ENCODE measurements at places on chromosomes 3 and 15.

DNA sequence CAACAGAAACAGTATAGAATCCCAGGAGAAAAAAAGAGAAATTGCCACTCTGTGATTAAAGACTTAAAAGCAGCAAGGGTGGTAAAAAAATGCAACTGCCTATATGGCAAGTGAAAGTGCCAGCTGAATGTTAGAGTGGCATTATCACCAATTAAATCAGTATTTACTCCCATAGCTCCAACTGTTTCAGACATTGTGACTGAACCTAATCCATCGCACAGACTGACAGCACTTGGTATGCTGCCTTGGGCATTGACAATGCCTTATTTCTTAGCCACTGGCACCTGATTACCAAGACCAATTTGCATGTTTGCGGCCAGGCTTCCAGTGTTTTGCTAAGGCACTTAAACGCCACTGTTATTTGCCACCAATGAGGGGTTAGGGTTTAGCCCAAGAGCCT, 201.9 kb upstream of the NECTIN3 start:
- no peak for DNase-seq

DNA sequence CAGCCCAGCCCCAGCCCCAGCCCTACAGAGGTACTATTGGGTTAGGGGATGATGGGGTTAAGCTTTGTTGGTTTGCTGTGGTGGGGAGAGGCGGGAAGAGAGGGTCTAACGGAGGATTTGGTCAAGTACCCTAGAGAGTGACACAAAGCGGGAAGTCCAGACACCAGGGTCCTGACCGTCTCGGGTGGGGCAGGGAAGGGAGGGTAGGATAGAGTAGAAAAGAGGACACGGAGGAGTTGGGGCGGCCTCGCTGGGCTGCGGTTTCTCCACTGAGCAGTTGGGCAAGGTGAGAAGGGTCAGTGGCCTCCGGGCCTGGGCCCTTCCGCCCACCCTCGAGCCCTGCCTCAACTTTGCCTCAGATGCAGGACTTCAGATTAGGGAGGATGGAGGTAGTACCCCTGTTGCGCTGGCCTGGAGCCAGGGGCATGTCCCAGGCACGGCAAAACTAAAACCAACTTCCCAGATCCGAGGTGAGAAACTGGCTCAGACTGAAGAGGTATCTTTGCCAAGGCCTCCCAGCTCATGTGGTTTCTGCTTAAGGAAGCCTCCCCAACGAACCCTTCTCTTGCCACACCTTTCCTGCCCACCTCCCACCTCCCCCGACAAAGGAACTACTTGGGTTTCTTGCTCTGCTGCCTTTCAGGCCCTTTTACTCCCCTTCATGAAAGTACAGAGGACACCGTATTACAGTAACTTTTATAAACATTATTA, 551 bp downstream of the PML start:
- peak; percentile 15 for DNase-seq

DNA sequence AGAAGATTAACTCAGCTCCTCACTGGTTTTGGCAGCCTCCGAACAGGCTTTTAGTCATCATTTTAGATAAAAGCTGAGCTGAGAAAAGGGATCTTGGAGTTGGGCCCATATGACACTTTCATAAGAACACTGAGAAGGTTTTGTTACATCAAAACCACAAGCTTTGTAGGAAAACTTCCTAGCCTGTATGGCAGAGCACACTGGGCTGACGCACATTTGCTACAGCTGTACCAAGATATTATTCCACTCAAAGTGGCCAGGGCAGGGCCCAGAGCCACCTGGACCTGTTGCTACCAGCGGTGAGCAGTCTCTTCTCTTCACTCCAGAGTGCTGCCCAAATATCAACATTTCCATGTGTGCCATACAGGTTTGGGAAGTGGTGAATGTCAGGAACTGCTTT, 160.5 kb upstream of the CCDC54 start:
- no peak for DNase-seq

DNA sequence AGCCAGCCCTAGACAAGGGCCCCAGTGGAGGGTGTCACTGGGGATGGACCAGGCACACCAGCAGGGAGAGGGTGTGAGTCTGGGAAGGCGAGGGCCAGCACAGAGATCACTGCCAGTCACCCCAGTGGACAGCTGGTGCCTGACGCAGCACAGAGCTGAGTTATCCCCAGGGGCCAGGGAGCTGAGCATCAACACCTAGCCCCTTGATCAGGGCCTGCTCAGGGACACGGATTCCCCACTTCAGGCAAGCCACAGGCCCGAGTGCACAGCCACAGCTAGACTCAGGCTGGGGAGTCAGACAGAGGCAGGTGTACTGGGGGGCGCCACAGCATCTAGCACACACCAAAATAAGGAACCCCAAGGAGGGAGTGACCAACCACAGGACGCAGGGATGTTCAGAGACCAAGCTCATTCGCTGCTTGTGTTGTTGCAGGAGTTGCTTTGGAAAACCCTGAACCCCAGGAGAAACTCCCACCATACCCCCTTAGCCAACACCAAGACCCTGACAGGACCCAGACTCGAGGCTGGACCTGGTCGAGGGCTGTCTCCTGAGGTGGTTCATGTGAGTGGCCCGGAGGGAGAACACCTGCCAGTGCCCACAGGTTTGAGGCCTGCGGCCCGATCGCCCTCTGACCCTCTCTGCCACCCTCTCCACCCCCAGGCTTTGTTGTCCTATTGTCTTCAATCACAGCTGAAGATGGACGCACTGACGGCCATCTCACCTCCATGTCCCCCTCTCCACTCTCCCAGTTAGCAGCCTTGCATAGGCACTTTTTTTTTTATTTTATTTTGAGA, 146.8 kb downstream of the TPRA1 start:
- no peak for DNase-seq

DNA sequence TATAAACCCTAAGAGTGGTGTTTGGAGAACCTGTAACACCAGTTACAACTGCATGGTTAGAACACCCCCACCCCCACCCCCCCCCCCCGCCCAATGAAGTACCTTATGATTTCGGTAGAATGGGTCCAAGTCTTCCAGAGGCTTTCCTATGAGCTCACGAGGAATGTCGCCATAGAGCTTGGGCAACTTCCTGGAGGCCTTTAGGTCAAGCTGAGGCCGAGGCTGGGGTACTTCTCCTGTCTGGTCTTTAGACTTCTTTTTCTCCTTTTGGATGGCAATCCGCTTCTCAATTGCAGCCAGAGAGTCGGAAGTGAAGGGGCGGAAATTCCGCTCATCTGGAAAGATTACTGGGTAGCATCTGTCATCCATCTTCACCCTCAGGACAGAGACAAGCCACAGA, 101.8 kb downstream of the SCN11A start:
- no peak for DNase-seq

GRCh38 chr3:3086239-3086638, 23.9 kb downstream of the IL5RA start:
- no peak for DNase-seq

DNA sequence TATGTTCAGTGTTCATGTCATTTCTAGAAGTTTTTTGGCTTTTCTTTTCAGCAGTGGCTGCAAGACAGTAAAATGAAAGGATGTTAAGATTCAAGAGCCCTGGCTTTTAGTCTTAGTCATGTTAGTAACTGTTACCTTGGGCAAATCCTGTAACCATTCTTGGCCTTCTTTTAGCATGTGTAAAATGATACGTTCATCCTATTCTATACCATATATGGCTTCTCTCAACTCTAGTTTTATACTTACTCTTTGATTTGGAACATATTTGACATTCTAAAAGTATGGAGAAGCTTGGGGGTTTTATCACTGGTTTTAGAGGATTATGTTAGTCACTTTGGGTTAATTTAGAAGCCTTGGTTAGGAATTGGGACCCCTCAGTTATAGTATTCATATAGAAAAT, 20.1 kb downstream of the GTF2E1 start:
- DNase-seq: no peak

DNA sequence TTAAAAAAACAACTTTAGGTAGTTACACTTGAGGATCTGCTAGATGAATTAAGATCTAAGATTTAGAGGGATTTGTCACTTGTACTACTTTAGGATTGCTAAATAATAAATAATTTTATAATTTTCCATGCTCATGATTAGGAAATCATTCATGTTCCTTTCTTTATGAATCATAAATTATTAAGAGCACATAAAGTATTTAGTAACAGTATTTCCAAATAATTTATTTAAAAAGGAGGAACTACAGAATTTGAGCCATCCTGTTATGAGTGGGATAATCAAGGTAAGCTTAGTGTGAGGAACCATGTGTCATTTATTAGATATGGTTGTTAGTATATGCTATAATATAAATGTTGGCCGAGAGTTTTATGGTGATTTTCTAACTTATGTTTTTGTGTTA, 37.5 kb upstream of the C3orf38 start:
- DNase-seq: no peak

DNA sequence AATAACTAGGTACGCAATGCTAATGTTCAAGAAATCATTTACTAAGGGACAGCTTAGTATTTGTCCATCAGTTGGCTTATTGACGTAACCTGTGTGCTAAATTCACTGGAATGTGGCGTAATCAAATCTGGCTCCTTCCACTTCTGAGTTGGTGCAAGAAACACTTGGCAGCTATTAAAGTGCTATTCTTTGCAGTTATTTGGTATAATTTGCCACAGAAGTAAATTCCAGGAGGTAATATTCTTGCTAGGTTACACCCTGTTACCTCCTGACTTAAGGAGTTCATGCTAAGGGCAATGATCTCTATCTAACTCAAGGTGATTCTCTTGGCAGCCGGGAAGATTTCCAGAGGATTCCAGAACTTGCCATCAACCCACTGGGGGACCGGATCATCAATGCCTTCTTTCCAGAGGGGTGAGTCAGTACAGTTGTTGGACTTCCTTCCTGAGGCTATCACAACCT, 25.5 kb downstream of the CHP1 start:
- peak; percentile 56 for DNase-seq

DNA sequence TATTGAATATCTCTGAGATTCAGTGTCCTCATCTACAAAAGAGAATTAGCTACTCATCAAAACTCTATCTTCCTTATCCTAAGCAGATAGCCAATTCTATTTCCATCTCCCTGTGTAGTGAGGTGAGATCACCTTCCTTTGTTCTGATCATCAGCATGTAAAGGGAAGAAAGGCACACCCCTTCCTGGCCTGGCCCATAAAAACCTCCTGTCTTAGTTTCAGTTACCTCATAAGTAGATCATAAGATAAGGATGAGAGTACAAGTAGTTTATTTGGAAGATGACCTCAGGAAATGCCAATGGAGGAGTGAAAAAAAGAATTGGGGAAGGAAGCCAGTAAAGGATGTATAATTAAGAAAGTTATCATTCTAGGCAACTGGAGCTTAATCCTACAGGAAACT, 114.5 kb upstream of the GADL1 start:
- no peak for DNase-seq

- no peak for DNase-seq
These were observed 8.6 kb downstream of the ATP13A4 start for GRCh38 chr3:193546129-193546528.

DNA sequence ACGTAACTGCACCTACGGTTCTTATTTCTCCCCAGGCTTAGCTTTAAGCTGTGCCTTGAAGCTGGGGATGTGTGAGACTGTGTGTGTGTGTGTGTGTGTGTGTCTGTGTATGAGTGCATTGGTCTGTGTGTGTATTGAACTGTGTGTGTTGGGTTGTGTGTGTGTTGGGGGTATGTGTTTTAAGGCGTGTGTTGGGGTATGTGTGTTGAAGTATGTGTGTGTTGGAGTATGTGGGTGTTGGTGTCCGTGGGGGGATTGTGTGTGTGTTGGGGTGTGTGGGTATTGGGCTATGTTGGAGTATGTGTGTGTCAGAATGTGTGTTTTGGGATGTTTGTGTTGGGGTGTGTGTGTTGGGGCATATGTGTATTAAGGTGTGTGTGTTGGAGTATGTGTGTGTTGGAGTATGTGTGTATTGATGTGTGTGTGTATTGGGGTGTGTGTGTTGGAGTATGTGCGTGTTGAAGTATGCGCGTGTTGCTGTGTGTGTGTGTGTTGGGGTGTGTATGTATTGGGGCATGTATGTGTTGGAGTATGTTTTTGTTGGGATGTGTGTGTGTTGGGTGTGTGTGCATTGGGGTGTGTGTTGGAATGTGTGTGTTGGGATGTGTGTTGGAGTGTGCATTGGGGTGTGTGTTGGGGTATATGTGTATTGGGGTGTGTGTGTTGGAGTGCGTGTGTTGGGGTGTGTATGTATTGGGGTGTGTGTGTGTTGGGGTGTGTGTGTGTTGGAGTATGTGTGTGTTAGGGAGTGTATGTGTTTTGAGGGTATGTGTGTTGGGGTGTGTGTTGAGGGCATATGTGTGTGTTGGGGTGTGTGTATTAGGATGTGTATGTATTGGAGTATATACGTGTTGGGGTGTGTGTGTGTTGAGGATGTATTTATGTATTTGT, 76.4 kb downstream of the LSM3 start:
- DNase-seq: no peak

DNA sequence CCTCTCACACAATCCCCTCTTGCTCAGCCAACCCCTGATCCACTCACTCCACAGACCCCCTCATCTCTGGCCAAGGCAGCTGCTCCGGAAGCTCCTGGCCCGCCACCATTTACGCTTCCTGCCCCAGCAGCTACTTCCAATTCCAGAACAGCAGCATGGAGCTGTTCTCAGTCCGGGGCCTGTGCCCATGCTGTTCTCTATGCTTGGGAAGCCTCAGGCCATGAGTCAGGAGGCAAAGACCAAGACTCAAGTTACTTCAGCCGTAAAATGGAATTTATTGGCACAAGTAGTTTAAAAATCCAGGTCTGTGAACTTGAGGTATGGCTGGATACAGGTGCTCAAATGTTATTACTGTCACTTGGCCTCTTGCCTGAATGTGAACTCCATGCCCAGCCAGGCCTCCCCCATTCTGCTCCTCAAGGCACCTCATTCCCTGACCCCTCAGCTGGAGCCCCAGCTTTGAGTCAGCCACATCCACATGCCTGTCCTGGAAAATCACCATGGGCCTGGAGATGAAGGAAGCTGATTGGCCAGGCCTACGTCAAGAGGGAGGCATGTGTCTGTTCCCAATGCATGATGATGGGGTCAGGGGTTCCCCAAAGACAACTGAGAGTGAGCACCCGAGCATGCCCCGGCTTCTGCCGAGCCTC, 31.4 kb upstream of the CACNA2D2 start:
- no peak for DNase-seq

GRCh38 chr3:55471522-55472280, 15.4 kb downstream of the WNT5A start:
- DNase-seq: no peak

- DNase-seq: no peak
These were observed 145.3 kb downstream of the TJP1 start for GRCh38 chr15:29676961-29677402.

- no peak for DNase-seq
These were observed 528 bp upstream of the TATDN2 start for GRCh38 chr3:10247679-10248183.

DNA sequence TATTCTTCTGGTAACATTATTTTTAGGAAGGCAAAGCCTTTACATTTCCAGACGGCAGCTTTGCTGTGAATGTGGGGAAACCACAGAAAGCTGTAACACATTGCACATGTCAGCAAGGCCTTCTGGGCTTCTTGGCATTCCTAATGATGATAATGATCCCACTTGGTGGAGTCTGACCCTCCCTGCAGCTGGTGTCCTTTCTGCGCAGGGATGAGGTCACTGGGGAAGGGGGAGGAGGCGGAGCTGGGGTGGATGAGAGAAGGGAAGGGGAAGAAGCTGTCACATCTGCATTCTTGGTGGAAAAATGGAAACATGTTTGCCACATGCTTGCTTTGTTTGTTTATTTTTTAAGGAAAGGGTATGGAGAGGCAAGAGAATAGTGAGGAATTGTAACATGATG, 68.6 kb downstream of the FILIP1L start:
- DNase-seq: peak; percentile 29

All from Caco-2 (cell line).